ENCODE measurements at places on chromosomes 4 and X.
A peak's percentile ranks its signal among the peaks of the same experiment; 100 is the strongest.

- DNase-seq: no peak
Observed at GRCh38 chr4:71713611-71714203, 70.2 kb downstream of the GC start.

DNA sequence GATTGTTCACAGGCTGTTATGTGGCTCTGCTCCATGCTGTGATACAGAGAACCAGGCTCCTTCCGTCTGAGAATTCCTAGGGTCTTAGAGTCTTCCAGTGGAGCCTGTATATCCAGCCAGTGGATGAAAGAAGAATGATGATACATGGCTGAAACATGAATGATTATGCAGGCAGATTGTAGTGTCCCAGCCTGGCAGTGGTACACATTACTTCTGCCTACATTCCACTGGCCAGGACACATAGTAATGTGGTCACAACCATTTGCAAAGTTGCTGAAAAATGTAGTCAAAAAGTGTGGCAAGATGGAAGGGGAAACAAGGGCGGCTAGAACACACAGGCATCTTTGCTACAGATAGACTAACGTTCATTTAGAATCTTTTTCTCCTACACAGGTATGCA lies 4.5 kb upstream of the GBA3 start:
- DNase-seq: no peak

- no peak for DNase-seq
Observed at GRCh38 chrX:79290596-79290995, 76.5 kb downstream of the ITM2A start.

- DNase-seq: no peak
Observed at GRCh38 chr4:1166509-1167243, 5.7 kb downstream of the SPON2 start.

DNA sequence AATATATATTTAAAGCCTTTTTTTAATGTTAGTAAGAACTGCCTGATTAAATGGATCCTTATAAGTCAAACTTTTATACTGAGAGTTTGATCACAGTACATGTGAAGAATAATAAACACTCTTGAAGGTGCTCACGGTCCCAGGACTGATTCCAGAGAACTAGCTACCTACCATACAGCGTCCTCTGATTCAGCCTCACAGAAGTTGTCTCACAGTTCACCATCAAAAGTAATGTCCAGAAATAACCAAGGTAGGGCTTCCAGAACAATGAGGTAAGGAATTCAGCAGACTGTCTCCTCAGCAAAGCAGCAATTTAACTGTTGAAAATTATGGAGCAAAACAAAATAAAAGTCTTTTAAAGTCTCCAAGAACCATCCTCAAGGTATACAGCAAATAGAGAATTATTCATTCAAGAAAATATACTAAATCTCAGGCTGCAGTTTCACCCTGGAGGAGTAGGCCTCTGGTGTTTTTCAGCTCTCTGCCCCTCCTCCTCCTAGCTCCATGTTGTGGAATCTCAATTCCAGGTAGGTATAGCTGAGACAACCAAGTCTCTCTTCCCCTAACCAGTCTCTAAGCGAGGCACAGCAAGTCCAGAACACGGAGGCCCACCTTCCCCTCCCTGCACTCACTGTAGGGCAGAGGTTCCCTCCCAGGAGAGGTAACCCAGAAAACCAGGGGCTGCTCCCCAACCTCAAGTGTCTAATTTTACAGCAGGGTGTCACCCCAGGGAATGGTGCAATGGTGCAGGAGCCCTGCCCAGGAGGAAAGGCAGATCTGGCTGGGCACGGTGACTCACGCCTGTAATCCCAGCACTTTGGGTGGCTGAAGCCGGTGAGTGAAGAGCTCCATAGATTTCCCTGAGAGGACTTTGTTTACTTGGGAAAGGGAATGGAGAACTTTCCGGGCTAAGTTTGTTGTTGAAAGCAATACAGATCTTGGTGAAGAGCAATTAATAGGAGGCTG lies 28.6 kb downstream of the FAM241A start:
- no peak for DNase-seq

- no peak for DNase-seq
Observed at GRCh38 chr4:146439999-146440398, 81.7 kb downstream of the SLC10A7 start.

DNA sequence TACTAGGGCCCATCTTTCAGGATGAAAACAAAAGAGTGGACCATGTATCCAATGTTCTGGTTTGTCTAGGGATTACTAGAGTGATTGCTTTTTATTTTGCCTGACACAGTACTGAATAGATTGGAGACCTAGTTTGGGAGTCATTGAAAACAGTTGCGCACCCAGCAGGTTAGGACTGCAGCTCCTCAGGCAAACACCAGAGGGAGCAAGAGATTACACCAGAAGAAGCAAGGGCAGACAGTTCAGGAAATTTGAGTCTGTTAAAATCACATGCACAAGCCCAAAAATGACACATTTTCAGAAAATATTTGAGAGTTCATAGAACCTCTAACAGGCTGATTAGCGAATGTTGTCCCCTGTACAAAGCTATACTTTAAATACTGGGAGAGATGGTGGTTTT lies 55.6 kb downstream of the CYLC1 start:
- DNase-seq: no peak

GRCh38 chr4:170428929-170429328 lies 339.2 kb upstream of the AADAT start:
- DNase-seq: no peak

- DNase-seq: no peak
Observed at GRCh38 chr4:113026556-113026955, 22.9 kb upstream of the ANK2 start.

- DNase-seq: no peak
Observed at GRCh38 chrX:14027036-14027435, 2.7 kb downstream of the GEMIN8 start.

DNA sequence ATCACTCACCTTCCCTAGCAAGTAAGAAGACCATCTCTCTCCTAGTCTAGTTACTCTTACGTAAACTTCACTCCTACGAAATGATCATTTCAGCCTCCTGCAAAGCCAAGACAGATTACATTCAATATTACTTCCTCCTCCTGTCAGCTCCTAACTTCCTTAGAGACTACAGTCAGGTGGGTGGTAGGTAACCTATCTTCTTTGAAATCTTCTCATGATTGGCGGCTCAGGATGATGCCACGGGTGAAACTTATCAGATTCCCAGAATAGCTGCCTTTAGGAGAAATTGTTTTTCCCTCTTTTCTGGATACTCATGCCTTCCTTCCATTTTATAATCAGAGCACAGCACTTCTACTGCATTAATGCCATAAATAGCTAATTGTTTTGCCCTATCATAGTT lies 744.8 kb upstream of the HS3ST1 start:
- no peak for DNase-seq

GRCh38 chr4:96784336-96784735 lies 944.4 kb downstream of the PDHA2 start:
- no peak for DNase-seq

GRCh38 chrX:9195199-9195880 lies 161.4 kb upstream of the FAM9B start:
- no peak for DNase-seq

DNA sequence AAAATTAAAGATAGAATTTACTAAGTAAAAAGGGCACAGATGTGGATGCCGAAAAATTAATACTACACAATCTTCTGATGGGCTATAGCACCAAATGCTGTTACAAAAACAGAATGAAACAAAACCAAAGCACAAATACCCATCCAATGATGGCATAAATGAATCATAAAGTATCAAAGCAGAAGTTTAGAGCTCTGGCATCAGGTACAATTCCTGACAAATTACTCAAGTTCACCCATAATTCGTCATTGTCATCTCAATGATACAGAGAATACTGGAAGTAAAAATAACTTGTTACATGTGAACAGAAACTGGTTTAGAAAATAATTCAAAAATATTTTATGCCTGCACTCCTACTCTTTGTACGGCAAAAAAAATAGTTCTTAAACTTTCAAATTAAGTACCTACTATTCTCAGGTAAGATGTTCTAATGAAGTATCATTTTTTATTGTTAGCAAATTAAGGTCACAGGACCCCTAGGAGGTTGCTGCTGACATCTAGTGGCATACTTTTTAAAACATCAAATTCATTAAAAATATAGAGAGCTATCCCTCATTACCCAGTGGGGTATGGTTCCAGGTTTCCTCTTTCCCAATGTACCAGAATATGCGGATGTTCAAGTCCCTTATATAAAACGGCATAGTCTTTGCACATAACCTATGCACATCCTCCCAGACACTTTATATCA lies 126.1 kb downstream of the INPP4B start:
- DNase-seq: no peak

GRCh38 chrX:45842207-45842925 lies 641.7 kb upstream of the DIPK2B start:
- DNase-seq: no peak

GRCh38 chr4:3527101-3527913 lies 4.9 kb downstream of the LRPAP1 start:
- DNase-seq: no peak

DNA sequence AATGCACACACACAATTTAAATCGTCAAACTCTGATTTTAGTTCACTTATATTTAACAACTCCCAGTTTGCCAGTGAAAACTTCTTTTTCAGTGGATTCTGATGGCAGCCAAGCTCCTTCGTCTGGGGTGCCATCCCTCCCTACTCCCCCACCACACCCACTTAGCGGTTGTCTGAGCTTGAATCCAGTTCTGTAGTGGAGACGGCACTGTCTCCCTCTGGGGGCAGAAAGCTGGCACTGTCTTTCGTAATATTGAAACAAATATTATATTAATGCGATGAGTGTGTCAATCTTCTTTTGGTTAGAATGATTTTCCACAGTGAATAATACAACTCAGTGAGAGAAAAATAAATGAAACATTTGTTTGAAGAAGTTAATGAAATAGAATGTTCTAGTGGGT lies 5.4 kb downstream of the MEPE start:
- no peak for DNase-seq

GRCh38 chr4:6727943-6728250 lies 11.9 kb downstream of the BLOC1S4 start:
- DNase-seq: no peak

GRCh38 chr4:172794307-172794703 lies 374.3 kb upstream of the GALNT7 start:
- no peak for DNase-seq

DNA sequence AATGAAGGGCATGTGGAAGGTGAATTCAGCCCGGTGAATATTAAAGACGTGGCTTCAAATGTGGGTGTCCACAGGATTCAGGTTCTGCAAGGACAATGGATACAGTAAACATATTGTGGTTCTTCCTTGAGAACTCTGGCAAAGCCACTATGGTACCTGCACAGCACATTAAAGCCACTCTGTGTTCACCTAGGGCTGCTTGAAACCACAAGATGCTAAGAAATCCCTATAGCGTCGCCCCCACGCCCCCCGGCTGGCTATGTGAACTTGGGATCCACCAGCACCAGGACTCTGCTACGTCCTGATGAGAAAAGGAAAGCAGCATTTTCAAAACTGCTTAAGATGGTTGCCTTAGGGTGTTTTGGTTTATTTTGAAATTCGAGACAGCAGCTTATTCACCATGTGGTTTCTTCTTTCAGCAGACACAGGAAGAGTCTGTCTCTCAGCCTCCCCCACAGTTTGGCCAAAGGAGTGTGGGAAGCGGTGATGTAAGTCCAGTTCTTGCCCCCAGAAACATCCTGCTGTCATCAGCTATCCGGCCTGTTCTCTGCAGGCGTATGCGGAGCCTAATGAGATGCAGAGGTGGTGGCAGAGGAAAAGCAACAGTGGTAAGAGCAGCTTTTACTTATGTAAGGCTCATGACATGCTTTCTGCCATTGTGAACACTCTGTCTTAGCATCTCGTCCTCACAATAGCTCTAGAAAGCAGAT lies 111.5 kb downstream of the AFAP1 start:
- peak; percentile 60 for DNase-seq

DNA sequence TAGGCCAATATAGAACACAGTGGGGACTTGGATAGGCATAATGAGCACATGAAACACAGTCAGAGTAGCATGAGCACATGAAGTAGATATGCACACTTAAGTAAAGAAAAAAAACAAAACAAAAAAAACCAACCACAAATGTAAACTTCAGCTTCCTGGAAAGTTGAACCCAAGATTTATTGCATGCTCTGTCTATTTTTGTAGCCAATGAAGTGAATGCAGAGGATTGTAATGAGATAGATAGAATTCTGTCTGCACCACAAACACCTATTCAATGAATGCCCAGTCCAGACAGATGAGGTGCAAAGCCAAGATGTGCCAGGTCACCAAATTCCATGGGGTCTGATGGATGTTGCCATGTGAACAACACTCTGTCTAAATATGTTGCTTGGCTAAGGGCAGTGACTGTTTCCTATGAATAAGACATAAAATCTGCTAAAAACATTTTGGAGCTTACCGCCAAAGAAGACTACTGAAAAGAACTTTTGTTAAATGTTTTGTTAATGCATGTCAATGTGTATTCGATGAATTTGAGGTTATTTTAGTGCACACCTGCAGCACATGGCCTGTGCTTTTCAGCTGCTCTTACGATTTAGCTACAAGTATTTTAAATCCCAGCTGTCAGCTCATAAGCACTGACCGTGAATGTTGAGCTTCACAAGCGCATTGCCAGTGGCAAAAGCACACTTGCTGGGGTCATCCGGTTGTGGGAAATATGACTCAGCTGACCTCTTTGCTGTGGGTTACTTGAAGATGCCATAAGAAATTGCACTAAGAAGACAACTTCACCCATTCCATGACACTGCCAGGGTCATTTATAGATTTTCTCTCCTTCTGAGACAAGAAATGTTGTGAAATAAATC lies 374.8 kb upstream of the GNPDA2 start:
- no peak for DNase-seq

DNA sequence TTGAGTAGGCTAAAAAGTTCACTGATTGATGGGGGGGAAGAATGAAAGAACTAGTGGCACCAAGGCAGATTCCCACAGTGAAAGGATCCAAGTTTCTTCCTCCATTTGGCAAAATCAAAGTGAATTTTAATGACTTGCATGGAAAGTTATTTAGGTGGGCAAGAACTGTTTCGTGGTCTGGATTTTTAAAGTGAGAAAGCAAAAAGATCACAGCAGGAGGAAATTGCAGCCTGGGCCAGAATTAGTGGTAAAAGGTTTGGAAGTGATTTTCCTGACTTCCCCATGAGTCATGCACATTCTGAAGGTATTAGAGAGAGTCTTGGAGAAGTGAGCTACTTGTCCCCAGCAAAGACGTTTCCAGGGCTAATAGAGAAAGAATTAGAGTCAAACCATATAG lies 207.8 kb downstream of the ANTXR2 start:
- no peak for DNase-seq

GRCh38 chr4:169315530-169316343 lies 45.0 kb upstream of the SH3RF1 start:
- no peak for DNase-seq

DNA sequence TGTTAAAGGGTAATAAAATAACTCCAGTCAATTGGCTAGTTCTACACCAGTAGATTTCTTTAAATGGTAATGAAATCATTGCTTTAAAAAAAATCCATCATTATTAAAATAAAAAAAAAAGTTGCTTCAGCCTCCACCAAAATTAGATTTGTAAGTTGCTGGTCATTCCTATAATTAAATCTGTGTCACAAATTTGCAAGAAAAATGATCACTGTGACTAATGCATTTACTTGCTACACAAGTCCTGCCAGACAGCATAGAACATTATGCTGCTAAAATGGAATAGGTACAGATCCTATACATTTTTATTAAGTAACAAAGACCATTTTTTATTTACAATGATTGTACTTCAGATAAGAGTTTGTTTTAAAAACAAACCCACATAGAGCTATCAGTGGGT lies 85.8 kb downstream of the SLC10A7 start:
- DNase-seq: no peak

All from effector memory CD4-positive, alpha-beta T cell (primary cell).